ENCODE measurements at places on chromosomes 4 and X.
A peak's percentile ranks its signal among the peaks of the same experiment; 100 is the strongest.

DNA sequence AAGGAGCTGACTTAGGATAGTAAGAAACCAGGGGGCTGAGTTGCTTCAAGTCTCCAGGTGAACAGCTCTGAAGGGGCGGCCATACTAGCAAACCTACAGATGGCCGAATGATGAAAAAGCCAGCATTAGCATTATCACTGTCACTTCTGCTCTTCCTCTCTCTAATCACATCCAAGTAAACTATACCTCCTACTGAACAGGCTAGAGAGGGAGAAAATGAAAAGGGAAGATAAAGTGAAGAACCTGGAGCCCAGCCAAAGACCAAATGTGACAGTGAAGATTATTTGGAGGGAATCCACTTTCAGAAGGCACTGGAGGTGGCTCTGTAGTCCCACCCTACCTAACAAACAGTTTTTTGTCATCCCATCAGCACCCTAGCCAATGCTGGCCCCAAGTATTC lies 50.4 kb upstream of the PRPS1 start:
- no peak for DNase-seq

DNA sequence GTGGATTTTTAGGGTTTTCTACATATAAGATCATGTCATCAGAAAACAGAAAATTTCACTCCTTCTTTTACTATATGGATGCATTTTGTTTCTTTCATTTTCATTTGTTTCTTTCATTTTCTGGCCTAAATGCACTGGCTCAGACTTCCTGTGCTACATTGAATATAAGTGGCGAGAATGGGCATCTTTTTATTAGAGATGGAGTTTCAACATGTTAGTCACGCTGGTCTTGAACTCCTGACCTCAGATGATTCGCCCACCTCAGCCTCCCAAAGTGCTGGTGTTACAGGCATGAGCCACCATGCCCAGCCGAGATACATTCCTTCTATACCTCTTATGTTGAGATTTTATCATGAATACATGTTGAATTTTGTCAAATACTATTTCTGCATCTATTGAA lies 61.8 kb downstream of the BRWD3 start:
- no peak for DNase-seq

DNA sequence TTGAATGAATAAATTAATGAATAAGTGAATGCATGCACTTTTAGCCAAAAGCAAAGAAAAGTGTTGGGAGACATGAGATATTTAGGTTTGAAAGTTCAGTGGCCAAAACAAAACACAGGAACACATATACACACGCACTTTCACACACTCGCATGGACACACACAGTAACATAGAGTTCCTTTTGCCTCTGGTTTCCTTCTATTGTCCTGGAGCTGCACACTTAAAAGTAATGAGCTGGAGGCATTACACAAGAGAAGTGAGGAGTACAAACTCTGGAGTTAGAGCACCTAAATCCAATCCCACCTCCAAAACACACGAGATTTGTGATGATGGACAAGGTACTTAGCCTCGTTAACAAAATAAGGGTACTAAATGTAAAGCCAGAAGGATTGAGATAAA lies 18.7 kb downstream of the PPA2 start:
- DNase-seq = no peak

GRCh38 chr4:123284168-123284567 lies 112.4 kb upstream of the SPRY1 start:
- peak; percentile 48 for DNase-seq

- DNase-seq = no peak
Observed at GRCh38 chr4:53576676-53577372, 14.5 kb downstream of the LNX1 start.

DNA sequence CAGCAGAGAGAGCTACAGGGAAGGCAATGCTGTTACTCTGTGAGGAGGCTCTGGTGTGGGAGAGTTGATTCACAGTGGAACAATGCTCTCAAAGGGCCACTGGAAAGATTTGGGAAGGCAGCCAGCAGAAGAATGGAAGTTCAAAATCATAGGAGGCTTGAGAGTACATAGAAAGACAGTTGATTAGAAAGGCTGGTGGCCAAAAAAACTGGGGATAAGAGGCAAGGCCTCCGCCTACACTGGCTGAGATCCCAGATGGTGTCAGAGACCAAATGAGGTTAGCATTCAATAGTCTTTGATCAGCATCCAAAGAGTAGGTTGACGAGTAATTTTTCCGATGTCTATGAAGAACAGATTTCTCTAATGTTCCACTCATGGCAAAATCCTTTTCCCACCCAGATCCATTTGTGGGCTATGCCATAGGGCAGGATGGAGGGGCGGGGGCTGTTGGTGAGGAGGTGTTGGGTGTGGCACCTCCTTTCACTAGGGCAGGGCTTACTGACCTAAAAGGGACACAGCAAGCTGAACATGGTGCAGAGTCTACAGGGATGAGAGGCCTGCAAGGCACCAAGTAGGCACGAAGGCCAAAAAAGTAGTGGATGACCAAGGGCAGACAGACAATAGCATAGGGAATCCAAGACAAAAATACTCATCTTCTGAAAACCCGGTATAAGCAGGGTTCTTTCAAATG lies 15.1 kb downstream of the TEC start:
- no peak for DNase-seq

GRCh38 chr4:153027866-153028265 lies 91.7 kb downstream of the FHDC1 start:
- no peak for DNase-seq

DNA sequence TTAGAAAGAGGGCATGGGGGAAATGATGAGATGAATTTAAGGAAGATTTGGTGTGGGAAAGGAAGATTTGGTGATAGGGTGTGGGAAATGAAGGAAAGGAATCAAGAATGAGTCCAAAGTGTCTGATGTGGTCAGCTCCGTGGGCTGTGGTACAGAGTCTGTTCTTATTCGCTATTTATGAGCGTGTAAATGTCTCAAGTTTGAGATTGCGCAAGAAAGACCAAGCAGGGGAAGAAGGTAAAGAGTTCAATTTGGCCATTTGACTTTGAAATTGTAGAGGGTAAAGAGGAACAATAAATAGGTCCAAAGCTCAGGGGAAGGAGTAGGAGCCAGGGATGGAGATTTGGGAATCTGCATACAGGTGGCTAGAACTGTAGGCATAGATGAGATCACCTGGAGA lies 11.3 kb upstream of the SMS start:
- no peak for DNase-seq

- DNase-seq = no peak
Observed at GRCh38 chr4:141654098-141654497, 17.7 kb downstream of the IL15 start.

- DNase-seq = no peak
Observed at GRCh38 chrX:23884427-23885024, 23.2 kb downstream of the APOO start.

GRCh38 chr4:88964450-88964849 lies 92.5 kb downstream of the FAM13A start:
- no peak for DNase-seq

GRCh38 chr4:20505927-20506326 lies 194.3 kb upstream of the PACRGL start:
- no peak for DNase-seq

DNA sequence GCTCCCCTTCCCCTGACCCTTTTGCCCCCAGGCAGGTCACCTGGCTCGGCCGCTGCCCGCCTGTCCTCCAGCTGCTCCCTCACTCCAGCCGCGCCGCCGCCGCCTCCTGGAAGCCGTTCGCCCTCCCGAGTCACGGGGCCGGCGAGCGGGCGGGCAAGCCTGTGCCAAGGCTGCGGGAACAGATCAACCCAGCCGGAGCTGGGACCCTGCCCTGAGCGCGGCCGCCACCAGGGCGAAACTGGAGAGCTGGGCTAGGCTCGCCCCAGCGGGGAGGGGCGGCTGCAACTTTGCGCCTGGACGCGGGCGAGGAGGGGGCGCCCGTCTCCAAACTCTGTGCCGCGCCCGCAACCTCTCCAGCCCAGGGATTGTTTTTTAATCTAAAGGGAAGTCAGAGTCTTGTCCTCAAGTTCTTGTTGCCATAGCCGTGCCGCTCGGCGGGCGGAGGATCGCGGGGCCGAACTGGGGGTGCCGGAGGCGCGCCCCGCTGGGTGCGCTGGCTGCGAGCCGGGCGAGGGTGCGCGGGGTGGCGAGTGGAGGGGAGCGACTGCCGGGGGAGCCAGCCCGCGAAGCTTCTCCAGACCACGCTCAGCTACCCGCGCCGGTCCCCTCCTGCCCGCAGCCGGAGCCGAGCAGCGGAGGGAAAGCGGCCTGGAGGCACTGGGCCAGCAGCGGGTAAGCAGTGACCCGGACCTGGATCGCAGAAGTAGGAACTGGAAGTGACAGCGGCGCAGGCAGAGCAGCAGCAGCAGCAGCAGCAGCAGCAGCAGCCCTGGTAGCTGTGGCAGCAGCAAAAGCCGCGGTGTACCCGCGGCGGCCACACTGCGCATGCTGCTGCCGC lies 13.4 kb downstream of the ARHGEF6 start:
- peak; percentile 66 for DNase-seq

DNA sequence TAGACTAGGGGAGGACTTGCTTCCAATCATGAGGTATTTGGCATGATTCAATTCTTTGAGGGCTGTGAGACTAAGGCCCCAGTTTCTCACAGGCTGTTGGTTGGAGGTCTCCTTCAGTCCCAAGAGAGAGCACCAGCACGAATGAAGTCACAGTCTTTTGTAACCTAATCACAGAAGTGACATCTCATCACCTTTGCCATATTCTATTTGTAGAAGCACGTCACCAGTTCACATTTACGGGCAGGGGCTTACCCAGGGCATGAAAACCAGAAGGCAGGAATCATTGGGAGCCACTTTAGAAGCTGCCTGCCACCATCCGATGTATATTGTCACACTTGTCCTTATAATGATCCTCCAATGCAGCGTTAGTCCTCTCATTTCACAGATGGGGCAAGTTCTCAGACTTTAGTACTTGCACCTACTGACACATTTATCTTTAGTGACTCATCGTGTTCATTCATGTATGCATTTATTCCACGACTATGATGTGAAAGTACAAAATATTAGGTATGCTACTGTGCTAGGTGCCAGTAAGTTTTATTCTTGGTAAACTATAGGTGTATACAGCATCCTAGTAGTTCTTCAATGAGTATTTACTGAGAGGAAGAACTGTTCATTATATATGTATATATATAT lies 163.8 kb upstream of the PGRMC2 start:
- no peak for DNase-seq

DNA sequence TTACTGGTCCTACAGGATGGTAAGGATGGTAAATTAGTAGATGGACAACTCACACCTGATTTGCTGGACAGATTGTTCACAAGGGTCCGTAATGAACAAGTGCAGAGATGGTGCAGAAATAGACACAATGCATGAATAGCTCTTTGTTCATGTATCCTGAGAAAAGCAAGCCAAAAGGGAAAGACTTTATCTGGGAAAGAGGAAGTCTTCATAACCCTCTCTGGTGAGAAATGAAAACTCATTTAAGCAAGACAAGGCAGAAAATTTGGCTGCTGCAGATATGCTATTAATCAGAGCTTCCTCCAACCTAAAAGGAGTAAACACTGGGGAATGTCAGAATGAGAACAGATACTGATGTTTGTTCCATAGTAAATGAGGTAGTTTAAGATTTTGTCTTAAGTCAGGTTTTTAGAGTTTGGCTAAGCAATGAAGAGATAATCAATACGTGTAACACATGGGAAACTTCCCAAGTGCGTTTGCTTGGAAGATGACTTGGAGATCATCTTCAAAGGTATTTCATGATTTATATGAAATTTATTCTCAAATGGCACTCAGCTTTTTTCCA lies 152.4 kb upstream of the BMPR1B start:
- DNase-seq = no peak

DNA sequence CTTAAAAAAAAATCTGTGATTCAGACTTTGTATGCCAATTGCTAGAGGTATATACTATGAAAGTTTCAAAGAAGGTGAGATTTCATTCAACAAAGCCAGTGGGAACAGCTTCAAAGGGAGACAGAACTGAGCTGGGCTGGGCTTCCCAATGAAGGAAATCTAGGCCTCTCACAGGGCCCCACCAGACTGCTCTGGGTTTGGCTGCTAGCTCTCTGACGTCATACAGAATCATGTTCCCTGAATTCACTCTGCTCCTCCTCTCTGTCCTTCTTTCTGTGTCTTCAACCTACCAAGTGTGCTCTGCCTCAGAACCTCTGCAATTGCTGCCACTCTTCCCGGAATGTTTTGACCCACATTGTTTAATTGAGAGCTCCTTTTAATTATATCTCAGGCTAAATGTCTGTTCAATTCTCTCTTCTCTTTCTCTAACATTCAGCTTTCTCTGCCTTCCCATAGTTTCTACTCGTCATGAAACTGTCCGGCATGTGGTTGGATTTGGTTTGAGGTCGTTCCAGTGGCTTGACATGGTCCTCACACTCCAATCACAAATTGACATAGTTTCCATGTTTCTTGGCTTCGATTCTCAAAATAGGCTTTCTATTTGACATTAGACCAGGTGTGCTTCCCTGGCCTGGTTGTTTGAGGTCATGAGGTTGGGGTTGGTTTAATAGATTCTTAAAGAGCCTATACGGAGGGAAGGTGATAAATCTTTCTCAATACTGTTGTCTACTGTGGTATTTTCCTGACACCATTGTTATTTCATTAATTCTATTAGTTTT lies 282.1 kb upstream of the EMCN start:
- DNase-seq = no peak

DNA sequence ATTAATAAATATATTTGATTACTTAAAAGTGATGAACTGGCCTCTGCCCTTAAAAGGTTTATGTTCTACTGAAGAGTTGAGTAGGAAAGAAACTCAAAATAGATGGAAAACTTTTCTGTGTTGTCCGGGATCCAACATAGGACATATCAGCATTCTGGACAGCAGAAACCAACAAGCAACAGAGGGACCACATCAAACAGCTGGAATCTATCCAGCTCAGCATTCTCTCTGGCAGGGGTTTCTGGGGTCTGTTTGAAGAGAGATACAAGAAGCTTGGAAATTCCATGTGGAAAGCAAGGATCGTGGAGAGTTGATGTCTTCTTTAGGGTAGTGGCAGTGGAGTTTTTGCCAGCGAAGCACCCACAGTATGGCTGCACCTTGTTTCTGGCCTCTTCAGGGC lies 43.6 kb downstream of the ZCCHC12 start:
- DNase-seq = no peak

DNA sequence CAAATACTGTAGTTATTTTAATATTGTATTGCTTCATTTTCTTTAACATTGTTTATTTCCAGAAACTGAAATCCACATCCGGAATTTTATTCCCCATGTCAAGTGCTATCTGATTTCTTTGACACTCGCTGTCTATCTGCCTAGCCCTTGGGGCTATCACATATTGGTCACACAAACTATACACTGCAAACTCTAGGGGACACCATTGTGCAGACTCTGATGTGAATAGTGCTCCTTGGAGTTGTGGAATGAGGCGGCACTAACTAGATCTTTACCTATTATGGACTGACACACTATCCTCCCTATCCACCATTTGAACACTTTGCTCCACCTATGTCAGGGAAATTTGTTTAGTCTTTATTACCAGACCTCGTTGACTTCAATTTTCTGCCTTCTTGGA lies 534.5 kb downstream of the GLUD2 start:
- DNase-seq = no peak

DNA sequence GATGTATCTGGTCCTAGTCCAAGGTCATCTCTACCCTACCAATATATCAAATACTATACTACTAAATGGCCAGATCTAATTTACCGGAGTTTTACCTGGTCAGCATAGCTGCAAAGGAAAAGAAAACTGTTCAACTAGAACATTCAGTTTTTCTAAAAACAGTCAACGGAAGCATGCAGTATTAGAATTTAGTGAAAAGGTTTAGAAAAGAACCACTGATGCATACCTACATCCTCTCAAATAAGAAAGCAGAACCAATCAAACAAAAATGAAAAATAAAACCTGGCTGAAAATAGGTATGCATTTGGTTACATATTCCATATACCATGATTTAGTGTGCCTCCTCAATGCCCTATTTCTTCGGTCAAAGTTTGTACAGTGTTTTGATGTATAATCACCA lies 140.0 kb downstream of the CHM start:
- no peak for DNase-seq

GRCh38 chr4:2914256-2915126 lies 48.7 kb downstream of the NOP14 start:
- no peak for DNase-seq

Data from hindlimb muscle (tissue), 1 donor.